Activated naive CD8-positive, alpha-beta T cell treated with anti-CD3 and anti-CD28 coated beads, Interleukin-2, amount 10 ng/mL, durations not matched to agents 7 days and 5 days (primary cell): ENCODE measurements at places on chromosomes 7 and 10. TPM values are rescaled to one million over a fixed set of nuclear protein-coding genes. Genes with fewer than 3 reads are reported as not detected.

Gene LLCFC1
- total RNA-seq: not detected

Gene OR2A12
- not detected for total RNA-seq

Gene HACD1
- total RNA-seq: 0.88 TPM

Gene SPDYE9
- total RNA-seq: not detected

Gene ANKRD61
- total RNA-seq: not detected

Gene ASAH2
- 5.2 TPM for total RNA-seq

Gene ZWINT
- 67.1 TPM for total RNA-seq

Gene TET1
- total RNA-seq: 3.8 TPM

Gene PRKCQ
- 61.2 TPM for total RNA-seq

Gene ELN
- total RNA-seq: not detected

Gene DNAJC1
- total RNA-seq: 23.0 TPM
